Mesenteric fat pad (tissue), 1 donor: ENCODE measurements at places on chromosomes 7 and 10. TPM values are rescaled to one million over a fixed set of nuclear protein-coding genes. Genes with fewer than 3 reads are reported as not detected.

GRCh38 chr10:59601985-59602384, 107.7 kb downstream of the SLC16A9 start:
- no peak for DNase-seq

- DNase-seq, result no peak
Observed at GRCh38 chr7:22920672-22921071, 93.3 kb downstream of the HYCC1 start.

DNA sequence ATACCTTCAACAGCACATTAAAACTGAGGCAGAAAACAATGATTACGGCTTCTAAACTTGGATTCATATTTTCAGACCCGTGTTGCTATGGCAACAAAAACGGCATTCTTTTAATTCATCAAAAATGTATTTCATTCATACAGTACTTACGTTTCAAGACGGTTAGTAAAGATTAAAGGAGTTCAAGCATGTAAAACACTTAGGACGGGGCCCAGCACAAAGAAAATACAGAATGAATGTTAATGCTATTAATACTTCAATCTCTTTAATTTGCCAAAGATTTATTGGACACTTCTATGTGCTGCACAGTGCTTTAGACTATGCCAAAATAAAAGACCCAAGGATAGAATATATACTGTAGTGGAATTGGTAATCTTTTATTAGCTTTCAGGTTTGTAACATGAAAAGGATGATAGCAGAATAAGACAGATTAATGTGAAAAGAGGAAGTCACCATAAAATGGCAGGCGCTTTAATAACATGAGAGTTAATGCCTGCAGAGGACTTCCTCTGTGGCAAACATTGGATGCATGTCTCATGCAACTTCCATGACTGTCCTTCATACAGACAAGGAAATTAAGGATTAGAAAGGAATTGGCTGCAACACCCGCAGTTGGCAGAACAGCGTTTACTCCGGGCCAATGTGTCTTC, 201.6 kb upstream of the KLF6 start:
- no peak for DNase-seq

- DNase-seq, result no peak
Observed at GRCh38 chr10:5413012-5413938, 918 bp downstream of the NET1 start.

- no peak for DNase-seq
Observed at GRCh38 chr7:31478721-31479120, 35.2 kb upstream of the ITPRID1 start.

The LRRTM3 gene
- not detected for total RNA-seq
